ENCODE measurements at places on chromosomes 6 and 20.

DNA sequence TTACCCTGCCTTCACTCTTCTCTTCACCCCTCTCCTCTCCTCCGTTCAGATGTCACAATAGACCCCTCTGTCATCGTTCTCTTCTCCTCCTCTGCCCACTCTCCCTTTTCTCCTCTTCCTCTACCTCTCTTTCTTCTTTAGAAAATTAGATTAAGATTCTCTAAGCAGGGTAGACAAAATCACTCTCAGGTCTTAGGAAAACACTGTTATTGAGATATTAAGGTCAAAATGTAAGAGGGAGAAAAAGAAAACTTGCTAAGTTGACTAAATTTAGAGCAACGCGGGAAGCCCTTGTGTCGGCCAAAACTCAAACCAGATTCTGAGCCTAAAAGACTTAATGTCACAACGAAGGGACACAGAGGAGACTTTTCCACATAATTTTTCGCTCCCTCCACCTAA lies 22.1 kb upstream of the ZNF184 start:
- DNase-seq, result no peak

- no peak for DNase-seq
Observed at GRCh38 chr6:72081871-72082270, 195.5 kb downstream of the RIMS1 start.

- DNase-seq, result peak; percentile 97
Observed at GRCh38 chr6:4021133-4021853, 57.6 kb downstream of the FAM217A start.

DNA sequence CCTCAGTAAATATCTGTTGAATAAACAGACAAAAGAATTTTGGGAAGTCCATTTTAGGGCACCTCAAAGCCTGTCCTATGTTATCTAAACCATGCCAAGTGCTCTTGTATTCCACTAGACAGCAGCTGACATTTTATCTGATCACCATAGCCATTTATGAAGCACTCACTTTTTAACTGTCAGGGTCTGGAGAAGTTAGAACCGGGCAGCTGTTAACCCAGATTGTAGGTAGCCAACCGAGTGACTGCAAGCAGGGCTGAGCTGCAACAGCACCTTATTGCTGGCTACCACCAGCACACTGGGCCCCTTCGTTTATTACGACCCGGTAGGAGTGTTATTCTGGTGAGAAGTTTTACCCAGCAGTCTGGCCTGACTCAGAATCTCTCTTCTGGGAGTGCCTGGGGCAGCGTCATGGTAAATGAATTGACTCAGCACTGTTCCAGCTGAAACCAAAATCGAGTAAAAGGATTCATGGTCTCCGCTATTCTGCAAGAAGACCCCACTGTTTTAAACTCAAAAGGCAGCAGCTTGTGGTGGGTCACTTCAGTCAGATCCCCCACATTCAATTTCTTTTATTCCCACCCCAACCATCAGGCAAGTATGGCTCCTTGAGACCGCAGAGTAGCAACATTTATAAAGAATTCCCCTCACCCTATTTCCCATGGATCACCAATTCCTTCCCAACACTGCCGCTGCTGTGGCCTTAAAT lies 1.7 kb downstream of the UBE2V1 start:
- no peak for DNase-seq

GRCh38 chr6:22250486-22250885 lies 46.4 kb downstream of the PRL start:
- peak; percentile 82 for DNase-seq

DNA sequence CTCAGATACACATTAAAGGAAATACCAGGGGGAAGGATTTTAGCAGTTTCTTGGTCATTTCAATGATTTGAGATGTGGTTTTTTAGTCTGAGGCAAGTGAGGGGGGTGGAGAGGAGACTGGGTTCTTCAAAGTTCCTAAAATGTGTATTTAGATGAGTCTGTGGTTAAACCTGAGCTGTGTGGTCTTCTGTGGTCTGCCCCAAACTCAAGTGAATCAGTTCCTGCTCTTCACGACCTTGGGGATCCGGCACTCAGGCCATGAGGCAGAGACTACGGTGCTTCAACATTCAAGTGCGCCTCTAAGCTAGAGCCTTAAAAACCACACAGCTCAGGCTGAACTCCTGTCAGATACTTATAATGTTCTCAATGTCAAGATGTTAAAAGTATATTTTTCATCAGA lies 406.7 kb downstream of the LMBRD1 start:
- no peak for DNase-seq

- no peak for DNase-seq
Observed at GRCh38 chr6:144347933-144348332, 62.8 kb downstream of the UTRN start.

- DNase-seq, result no peak
Observed at GRCh38 chr6:17125407-17125806, 23.6 kb downstream of the STMND1 start.

DNA sequence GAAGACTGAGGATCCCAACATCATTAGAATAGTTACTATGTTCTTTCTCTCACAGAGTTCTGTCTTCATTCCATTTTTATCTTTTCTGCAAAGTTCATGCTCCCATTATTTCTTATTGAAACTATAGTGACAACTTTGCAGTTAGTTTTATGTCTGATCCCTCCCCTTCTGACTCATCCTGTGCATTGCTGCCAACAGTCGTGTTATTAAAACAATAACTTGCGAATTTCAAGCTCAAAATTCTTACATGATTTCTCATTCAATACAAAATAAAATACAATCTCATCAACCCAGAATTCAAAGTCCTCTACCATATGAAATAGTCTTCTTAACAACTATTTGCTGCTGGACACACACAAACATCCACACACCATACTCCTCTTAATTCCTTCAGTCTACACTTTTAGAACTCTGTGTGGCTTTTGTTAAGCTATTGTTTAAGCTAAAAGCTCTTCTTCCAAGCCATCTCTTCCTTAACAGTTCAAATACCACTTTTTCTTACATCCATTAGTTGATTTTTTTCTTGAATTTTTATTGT lies 261.4 kb upstream of the IRAK1BP1 start:
- DNase-seq, result no peak

DNA sequence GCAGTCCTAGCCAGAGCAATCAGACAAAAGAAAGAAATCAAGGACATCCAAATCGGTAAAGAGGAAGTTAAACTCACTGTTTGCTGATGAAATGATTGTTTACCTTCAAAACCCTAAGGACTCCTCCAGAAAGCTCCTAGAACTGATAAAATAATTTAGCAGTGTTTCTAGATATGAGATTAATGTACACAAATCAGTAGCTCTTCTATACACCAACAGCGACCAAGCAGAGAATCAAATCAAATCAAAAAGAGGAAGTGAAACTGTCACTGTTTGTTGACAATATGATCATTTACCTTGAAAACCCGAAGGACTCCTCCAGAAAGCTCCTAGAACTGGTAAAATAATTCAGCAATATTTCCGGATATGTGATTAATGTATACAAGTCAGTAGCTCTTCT lies 21.7 kb downstream of the SERPINB9 start:
- no peak for DNase-seq

DNA sequence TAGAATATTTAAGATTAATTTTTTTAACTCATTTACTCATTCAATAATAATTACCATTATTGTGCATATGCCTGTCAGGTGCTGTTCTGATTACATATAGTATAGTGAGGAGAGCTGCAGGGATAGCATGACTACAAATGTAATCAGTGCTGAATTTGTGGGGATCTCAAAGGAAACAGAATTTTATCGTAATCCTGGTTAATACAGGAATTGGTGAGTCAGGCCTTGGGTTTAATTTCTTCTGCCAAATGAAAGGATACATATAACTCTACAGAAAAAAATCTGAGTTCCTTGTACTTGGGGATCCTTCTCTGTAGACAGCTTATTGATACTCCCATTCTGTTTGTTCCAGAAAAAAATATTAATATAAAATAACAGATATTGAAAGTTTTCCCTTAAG lies 297.2 kb downstream of the GJA1 start:
- no peak for DNase-seq

DNA sequence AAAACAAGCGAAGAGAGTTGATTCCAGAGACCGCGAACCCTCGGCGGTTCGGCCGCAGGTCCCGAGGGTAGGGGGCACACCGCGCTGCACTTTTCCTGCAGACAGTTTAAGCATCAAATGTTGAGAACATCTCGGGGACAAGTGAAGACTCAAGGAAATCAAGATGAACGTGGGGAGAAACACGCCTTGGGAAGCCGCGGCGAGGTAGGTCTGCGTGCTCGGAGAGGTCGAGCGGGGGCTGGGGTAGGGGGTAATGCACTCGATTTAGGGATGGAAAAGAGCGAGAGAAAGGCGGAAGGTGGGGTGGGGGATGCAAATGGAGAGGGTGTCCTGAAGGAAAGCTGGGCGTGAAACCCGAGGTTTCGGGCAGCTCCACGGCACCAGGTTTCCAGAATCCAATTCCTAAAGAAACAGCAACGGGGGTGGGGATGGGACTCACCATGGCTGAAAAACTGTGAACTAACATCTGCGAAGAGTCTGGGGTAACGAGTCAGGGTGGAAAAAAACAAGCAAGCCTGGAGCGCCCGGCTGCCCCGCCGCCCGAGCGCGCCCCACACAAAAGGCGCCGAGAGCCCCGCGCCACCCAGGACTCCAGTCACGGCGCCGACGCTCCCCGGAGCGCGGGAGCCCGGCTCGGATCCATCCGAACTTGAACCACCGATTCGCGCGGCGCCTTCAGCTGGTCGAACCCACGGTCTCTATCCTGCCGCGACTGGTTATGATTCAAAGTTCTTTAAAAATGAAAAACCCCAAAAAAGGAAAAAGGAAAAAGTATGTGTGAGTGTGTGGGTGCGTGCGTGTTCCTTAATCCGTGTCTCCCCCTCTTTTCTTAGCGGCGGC lies 3.5 kb downstream of the TFAP2A start:
- no peak for DNase-seq

DNA sequence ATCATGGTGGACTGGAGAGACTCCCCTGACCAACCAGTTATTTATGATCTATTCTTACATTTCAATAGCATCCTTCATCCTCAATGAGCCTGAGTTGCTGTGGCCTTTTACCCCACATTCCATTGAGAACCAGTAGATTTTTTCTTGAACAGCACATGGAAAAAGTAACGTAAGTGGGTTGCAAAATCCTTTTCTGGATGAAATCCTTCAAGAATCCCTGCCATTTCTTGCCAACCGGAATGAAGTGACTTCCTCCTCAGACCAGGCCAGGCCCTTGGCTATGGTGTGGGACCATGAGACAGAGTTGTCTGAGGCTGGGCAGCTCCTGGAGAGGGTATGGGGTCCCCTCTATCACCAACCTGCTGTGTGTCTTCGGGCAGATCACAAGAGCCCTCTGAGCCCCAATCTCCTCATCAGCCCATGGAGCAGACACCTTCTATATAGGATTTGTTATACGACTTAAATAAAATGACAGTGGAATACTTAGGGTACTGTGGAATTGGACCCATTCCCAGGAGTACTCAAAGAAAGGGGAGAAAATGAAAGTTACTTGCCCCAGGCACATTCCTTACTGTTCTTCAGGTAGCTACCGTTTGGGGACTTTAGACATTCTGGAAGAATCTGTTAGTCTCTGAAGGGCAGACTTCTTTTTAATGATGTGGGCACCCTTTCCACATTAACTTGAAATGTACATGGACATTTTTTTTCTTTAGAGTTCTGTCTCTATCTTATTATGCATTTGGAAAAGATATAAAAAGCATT lies 10.9 kb downstream of the EYA2 start:
- DNase-seq, result no peak

DNA sequence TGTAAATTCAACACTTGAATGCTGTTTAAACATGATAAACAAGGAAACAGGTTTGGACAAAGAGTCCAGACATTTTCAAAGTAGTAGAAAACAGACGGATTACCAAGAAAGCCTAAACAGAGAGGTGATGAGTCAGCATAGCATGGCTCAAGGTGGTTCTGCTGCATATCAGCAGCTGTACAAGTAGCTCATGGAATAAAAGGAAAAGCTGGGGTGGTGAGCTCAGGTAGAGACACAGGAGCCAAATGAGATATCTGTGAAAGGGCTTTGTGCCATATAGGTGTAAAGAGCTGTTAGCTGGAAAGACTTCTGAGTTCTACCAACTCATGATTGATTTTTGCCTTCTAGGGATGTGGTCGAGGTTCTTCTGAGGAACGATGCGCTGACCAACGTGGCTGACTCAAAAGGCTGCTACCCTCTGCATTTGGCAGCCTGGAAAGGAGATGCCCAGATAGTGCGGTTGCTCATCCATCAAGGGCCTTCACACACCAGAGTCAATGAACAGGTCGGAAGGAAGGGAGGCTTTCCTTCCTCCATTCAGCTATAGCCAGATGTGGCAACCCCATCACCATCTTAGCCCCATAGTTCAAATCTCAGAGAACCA lies 80.7 kb downstream of the ANKS1A start:
- no peak for DNase-seq

- DNase-seq, result no peak
Observed at GRCh38 chr6:6665555-6666243, 77.2 kb downstream of the LY86 start.

- no peak for DNase-seq
Observed at GRCh38 chr20:60494476-60494875, 536.3 kb downstream of the CDH26 start.

DNA sequence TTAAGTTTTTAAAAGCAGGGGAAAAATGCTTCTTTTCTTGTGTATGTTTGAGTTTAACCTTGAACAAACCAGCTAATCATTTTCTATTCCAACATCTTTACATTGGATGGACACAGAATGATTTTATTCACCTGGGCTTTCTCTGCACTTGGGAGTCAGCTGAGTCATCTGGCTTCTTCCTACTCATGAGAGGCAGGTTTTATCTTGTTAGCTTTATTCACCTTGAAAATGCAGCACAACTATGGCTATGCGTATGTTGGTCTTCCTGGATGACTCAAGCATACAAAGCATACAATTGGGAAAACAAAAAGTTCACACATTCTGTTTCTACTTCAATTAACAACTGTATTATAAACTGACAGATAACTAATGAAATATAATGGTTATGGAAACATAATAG lies 737.7 kb downstream of the FRK start:
- no peak for DNase-seq

DNA sequence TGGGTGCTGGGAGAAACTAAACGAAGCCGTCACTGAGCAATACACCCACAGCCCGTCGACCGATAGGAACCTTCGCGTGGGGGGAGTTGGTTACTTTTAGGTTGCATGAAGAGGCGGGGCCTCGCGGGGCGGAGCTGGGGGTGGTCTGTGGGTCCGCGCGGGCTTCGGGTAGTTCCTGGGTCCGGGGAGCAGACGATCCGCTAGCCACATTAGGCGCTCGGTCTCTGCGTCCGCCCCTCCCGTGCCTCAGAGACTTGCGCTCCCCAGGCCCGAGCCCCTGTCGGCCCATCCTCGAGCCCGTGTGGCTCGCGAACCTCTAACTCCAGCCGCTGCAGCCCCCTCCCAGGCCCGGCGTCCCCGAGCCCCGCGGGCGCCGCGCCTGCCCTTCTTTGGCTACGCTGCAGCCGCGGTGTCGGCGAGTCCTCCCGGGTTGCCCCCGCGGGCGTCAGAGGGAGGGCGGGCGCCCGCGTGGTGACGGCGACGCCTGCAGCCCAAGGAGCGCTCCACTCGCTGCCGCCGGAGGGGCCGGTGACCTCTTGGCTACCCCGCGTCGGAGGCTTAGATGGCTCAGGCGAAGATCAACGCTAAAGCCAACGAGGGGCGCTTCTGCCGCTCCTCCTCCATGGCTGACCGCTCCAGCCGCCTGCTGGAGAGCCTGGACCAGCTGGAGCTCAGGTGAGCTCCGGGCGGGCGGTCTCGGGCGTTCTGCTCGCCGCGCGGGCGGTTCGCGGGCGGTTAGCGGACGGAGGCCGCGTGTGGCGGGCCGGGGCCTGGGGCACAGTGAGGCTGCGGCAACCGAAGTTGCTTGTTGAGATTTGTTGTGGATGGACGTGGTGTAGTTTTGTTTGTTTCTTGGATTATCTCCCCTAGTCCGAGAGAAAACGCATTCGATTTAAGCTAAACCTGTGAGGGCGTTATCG lies at the start of gene BAG2:
TSS of gene BAG2 (plus strand) at position 191 of the 920 bp plus-strand sequence. CDS start at position 563, 372 bp downstream.
- DNase-seq, result peak; percentile 76

Data from NCI-H1417 (cell line).